Psoas muscle (tissue), 8 donors: ENCODE measurements at places on chromosomes 4 and X. TPM values are rescaled to one million over a fixed set of nuclear protein-coding genes. Genes with fewer than 3 reads are reported as not detected.

FOXR2 gene
- total RNA-seq: not detected

ERVMER34-1 gene
- total RNA-seq: not detected

FAM149A gene
- 8.0 TPM for total RNA-seq

RHOXF2B gene
- not detected for total RNA-seq

TMSB4X gene
- total RNA-seq: 487 TPM

CYP4V2 gene
- 3.9 TPM for total RNA-seq

GRCh38 chrX:38112566-38112965 lies 106.2 kb downstream of the SYTL5 start:
- no peak for DNase-seq

GRCh38 chrX:39067866-39068265 lies 266.6 kb downstream of the MID1IP1 start:
- no peak for DNase-seq

DNA sequence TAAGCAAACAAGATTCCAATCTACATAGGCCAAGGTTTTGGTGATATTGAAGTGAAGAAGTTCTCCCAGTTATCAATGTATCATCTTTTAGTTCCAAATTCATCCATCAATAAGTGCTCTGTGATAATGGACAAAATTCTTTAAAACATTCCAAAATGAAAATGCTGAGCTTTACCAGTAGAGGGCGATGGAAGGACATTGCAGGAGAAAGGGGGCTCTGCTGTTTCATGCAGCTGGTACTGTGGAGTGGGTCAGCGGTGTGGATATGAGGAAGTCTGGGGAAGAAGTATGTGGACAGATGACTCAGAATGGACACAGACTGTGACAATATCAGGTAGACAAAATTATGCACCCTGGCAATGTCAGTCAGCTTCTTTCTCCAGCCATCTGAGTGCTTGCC lies 46.6 kb upstream of the HS6ST2 start:
- no peak for DNase-seq

DNA sequence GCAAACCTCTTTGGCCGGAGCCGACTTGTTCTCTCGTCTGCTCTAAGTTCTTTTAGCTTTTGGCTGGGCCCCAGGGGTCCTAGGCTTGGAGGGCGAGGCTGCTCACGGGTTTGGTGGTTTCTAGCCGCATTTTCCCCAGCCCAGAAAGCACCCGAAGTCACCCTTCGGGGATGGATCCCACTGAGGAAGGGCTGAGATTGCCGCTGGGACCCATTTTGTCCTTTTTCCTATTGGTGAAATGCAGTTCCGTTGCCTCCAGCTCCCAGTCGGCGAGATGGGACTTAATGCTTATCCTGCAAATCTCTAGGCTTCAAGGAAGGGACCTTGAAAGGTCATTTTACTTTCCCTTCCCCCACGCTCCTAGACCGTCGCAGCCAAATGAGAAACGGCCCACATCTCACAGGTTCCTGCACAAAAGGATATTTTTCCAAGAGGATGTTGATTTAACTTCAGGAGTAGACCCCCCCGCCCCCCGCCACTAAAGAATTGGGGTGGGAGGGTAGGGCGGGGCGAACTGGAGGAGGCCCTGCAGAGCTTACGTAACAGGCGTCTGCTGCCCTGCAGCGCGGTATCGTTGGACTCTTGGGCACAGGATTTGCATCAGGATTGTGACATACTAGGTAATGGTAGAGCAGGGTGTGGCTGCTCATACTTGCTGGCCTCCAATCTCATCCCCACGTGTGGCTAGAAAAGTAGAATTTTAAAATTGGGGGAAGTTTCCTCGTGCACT lies 564 bp downstream of the PGK1 start:
- peak; percentile 51 for DNase-seq

- DNase-seq: no peak
Measured at GRCh38 chr4:138981930-138982390, 33.6 kb upstream of the NOCT start.

DNA sequence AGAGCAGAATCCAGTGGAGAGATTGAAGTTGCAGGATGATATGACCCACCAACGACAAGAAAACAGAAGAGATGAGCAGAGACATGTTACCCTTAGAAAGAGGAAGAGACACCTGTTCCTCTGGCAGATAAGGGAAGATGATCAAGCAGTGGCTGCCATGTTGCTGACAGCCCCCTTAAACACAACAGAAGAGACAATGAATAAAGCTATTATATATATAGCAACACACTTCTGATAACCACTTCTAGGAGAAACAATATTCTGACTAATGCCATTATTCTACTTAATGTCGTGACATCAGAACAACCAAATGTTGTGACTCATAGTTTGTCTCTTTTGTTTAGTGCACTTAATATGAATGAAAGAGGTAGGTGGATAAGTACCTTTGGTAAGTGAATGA lies 44.9 kb downstream of the SH3RF1 start:
- DNase-seq: no peak

GRCh38 chr4:27846951-27847350 lies 986.3 kb downstream of the STIM2 start:
- no peak for DNase-seq

- no peak for DNase-seq
Measured at GRCh38 chr4:121680571-121680970, 16.2 kb downstream of the ANXA5 start.

DNA sequence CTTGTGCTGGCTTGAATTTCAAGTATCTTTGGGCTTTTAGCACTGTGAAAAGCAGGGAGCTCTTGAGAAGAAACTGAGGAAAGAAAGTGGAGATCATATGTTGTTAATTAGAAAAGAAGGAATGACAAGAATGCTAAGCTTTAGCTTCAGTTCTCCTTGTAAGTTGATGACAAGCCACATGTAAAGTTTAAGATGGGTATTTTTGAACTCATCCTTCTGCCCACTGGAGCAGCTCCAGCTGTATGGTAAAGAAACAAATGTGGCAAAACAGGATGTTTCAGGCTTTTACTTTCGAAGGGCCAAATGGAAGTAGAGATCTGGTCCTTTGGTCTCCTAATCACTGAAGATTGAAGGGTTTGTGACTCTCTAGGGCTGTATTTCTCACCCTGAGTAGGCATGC lies 137.8 kb downstream of the GUCY2F start:
- no peak for DNase-seq

DNA sequence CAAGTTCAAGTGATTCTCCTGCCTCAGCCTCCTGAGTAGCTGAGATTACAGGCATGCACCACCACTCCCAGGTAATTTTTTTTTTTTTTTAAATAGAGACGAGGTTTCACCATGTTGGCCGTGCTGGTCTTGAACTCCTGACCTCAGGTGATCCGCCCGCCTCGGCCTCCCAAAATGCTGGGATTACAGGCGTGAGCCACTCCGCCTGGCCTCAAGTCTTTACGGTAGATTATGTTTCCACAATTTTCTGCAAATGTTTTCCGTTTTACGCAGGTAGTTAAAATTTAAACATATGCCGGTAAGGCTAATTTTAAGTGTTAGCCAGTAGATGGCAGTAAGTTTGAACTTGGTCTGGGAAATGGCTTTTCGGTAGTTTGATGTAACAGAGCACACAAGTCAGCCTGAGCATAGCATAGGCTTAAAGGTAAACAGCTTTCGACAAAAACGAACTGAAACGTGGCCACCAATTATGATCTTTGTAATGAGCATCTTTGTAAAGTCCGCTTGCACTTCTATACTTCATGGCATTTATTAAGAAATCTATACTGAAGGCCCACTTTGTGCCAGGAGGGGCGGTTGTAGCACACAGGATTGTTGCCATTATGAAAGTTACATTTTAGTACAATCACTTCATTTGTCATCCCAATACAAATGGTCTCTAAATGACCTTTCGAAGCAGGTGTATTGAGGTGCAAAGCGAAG lies 31.1 kb downstream of the CCKAR start:
- DNase-seq: no peak

- peak; percentile 71 for DNase-seq
Measured at GRCh38 chr4:15003891-15004738, 1.8 kb downstream of the CPEB2 start.
